Parietal lobe (tissue), 2 donors: ENCODE measurements at places on chromosomes 3 and 15. TPM values are rescaled to one million over a fixed set of nuclear protein-coding genes. Genes with fewer than 3 reads are reported as not detected.

SERINC4 gene
- total RNA-seq = not detected

FAM174B gene
- total RNA-seq = 14.1 TPM

CFAP100 gene
- 5.9 TPM for total RNA-seq

ISLR2 gene
- total RNA-seq = 186 TPM

CDHR4 gene
- total RNA-seq = not detected
